Effector memory CD4-positive, alpha-beta T cell (primary cell): ENCODE measurements at places on chromosomes 13 and 19.

DNA sequence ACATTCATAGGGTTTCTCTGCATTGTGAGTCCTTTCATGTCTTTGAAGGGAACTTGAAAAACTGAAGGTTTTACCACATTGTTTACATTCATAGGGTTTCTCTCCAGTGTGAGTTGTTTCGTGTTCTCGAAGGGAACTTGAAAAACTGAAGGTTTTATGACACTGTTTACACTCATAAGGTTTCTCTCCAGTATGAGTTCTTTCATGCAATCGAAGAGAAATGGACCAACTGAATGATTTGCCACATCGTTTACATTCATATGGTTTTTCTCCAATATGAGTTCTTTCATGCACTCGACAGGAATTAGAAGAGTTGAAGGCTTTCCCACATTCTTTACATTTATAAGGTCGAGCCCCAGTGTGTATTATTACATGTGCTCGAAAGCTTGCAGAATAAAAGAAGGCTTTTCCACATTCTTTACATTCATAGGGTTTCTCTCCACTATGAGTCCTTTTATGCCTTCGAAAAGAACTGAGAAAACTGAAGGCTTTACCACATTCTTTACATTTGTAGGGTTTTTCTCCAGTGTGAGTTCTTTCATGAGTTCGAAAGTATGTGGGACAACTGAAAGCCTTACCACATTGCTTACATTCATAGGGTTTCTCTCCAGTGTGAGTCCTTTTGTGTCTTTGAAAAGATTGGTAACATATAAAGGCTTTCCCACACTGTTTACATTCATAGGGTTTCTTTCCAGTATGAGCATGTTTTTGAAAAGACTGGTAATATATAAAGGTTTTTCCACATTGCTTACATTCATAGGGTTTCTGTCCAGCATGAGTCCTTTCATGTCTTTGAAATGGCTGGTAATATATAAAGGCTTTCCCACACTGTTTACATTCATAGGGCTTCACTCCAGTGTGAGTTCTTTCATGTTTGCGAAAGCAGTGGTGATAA is 20.7 kb downstream of the ZNF14 start:
- no peaks in the 10 kb centered on the region for H3K27me3 ChIP-seq
- no peak for DNase-seq
- H3K36me3 ChIP-seq, result peaks cover 53% of the 10 kb centered on the region

- H3K27ac ChIP-seq, result no peak overlapping the region
- no peaks in the 10 kb centered on the region for H3K4me1 ChIP-seq
Measured at GRCh38 chr19:16938211-16938610, 49.4 kb downstream of the F2RL3 start.

- H3K4me1 ChIP-seq, result no peaks in the 10 kb centered on the region
- no peaks in the 10 kb centered on the region for H3K27me3 ChIP-seq
- no peak overlapping the region for H3K27ac ChIP-seq
- no peak overlapping the region for H3K4me3 ChIP-seq
Measured at GRCh38 chr13:45705918-45706317, 3.8 kb downstream of the CBY2 start.

DNA sequence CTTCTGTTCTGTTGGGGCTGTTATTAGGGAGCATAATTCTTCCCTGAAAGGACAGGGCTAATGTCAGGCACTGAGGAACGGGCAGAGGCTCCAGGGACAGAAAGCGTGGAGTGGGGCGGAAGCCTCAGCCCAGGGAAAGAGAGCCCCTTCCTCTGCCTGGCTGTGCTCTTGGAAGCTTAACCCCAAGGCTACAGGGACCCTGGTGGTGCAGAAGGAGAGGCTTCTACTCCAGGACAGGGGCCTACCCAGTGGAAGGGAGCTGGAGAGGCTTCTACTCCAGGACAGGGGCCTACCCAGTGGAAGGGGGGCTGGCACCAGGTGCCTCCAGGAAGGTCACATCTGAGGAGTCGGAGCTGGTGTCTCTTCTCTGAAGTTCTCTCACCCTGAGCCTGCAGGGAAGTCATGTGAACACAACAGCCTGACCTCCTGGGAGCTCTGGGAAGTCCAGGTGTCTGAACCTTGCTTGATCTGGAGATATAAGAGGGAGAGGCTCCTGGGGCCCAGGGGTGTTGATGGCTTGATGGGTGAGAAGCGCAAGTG is 159.5 kb upstream of the SOX1 start:
- no peak for DNase-seq
- H3K4me3 ChIP-seq, result no peak overlapping the region
- no peaks in the 10 kb centered on the region for H3K36me3 ChIP-seq
- no peaks in the 10 kb centered on the region for H3K4me1 ChIP-seq

GRCh38 chr19:14094854-14095253 is 4.3 kb upstream of the SAMD1 start:
- H3K27ac ChIP-seq, result no peak overlapping the region
- H3K27me3 ChIP-seq, result no peaks in the 10 kb centered on the region
- H3K4me3 ChIP-seq, result no peak overlapping the region
- H3K4me1 ChIP-seq, result no peaks in the 10 kb centered on the region
- peaks cover 8% of the 10 kb centered on the region for H3K36me3 ChIP-seq

DNA sequence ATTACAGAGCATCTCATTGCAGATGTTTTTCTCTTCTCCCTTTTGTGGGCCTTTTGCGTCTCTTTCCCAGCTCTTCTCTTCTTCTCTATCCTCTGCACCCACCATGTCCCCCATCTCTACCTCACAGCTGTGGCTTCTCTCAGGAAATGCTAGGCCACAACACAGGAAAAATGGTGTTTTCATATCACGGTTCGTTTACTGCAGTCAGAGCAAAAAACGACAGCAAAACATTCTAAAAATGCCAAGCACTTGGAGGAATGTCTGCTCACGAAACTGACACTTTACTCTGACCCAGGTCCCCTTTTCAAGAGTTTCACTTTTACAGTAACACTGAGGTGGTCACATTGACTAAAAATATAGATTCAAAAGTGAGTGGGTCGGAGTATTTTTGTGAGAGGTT is 152.2 kb downstream of the DCT start:
- H3K4me3 ChIP-seq, result peak overlapping the region; percentile 30
- H3K4me1 ChIP-seq, result peaks cover 61% of the 10 kb centered on the region
- H3K36me3 ChIP-seq, result no peaks in the 10 kb centered on the region
- no peak for DNase-seq

- H3K27ac ChIP-seq, result no peak overlapping the region
- H3K4me3 ChIP-seq, result no peak overlapping the region
- H3K36me3 ChIP-seq, result no peaks in the 10 kb centered on the region
Measured at GRCh38 chr13:42762917-42763316, 18.5 kb upstream of the FAM216B start.

DNA sequence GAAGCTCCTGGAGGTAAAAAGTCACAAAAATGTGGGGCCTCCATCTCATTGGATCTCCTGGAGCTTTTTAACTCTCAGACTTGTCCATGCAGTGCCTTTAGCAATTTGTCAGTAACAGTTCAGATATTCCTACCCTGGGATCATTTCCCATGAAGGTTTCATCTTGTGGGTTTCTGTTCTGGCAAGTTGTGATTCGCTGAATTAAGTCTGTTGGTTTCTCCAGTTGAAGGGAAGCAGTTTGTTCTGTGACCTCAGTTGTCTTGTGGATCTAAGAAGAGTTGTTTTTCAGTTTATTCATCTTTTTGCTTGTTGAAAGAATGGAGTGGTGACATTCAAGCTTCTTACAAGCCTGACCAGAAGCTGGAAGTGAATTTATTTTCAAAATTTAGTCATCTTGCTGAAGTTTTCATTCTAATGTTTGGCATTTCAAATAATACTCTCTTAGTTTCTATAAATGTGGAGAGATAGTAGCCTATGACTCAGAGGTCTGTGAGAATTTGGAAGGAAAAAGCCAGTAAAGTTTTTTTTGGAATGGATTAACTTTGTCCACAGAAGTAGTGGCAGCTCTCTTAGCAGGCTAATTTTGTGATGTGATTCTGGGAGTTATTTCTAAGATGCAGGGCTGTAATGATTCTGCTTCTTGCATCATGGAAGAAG is 120.1 kb upstream of the CSNK1A1L start:
- DNase-seq, result no peak
- no peaks in the 10 kb centered on the region for H3K36me3 ChIP-seq
- no peak overlapping the region for H3K4me3 ChIP-seq
- no peak overlapping the region for H3K27ac ChIP-seq

DNA sequence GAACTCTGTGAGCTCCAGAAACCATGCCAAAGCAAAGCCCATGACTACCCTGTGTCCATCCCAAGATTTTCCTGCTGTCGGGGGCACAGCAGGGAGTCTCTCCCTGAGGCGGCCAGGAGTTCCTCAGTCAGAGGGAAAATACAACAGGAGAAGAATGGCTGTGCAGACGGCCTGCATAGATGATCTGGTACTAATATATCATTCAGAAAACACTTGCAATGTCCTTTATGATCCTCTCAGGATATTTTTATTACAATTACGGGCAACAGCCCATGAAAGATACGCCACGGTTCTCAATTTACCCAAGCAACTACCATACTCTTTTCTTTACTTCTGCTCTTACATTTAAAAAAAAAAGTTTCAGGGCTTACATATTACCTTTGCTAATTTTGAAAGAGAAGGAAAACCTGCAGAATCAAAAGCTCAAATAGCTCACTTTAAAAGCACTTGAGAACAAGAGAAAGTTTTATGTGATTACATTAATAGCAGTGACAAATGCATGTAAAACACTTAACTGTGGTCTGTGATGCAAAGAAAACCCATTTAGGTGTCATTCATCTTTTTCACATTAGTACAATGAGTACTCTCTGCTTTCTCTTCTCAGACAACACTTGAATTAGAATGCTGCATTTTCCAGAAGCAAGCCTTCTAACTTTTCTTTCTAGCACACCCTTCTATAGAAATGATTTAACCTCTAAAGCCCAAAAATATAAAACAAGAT is 460.8 kb downstream of the KLF5 start:
- H3K4me1 ChIP-seq, result no peaks in the 10 kb centered on the region
- H3K4me3 ChIP-seq, result no peak overlapping the region
- no peaks in the 10 kb centered on the region for H3K36me3 ChIP-seq
- DNase-seq, result no peak
- H3K27me3 ChIP-seq, result no peaks in the 10 kb centered on the region

DNA sequence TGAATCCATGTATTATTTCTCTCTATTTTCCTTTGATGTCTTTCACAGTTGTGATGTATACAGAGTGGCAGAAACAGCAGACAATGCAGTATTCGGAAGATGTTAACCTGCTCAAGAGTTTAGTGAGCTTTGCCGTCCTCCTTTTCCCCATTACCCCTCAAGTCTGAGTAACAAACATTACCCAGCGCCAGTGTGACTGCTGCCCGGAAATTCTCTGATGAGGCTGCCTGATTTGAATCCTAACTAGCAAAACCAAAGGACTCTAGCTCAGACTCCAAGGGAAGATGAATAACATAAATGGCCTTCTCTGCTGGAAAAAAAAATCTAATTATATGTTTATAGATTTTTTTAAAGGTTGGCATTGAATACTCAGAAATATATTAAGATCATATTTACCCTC is 247.3 kb upstream of the SOX21 start:
- no peaks in the 10 kb centered on the region for H3K4me1 ChIP-seq
- H3K4me3 ChIP-seq, result no peak overlapping the region
- no peak for DNase-seq
- no peak overlapping the region for H3K27ac ChIP-seq

GRCh38 chr19:4375164-4376027 is 25.0 kb downstream of the SH3GL1 start:
- H3K4me3 ChIP-seq, result no peak overlapping the region
- no peak for DNase-seq

DNA sequence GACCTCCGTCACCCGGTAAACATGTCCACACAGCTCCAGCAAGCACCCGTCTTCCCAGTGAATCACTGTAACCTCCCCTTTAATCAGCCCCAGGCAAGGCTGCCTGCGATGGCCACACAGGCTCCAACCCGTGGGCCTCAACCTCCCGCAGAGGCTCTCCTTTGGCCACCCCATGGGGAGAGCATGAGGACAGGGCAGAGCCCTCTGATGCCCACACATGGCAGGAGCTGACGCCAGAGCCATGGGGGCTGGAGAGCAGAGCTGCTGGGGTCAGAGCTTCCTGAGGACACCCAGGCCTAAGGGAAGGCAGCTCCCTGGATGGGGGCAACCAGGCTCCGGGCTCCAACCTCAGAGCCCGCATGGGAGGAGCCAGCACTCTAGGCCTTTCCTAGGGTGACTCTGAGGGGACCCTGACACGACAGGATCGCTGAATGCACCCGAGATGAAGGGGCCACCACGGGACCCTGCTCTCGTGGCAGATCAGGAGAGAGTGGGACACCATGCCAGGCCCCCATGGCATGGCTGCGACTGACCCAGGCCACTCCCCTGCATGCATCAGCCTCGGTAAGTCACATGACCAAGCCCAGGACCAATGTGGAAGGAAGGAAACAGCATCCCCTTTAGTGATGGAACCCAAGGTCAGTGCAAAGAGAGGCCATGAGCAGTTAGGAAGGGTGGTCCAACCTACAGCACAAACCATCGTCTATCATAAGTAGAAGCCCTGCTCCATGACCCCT is 9.0 kb upstream of the CEACAM5 start:
- H3K36me3 ChIP-seq, result no peaks in the 10 kb centered on the region
- no peak for DNase-seq
- H3K4me3 ChIP-seq, result no peak overlapping the region
- H3K27ac ChIP-seq, result no peak overlapping the region

- no peaks in the 10 kb centered on the region for H3K4me1 ChIP-seq
- H3K27me3 ChIP-seq, result no peaks in the 10 kb centered on the region
- no peak for DNase-seq
- H3K27ac ChIP-seq, result no peak overlapping the region
Measured at GRCh38 chr13:51625555-51626345, 41.5 kb downstream of the WDFY2 start.

- no peaks in the 10 kb centered on the region for H3K4me1 ChIP-seq
- no peaks in the 10 kb centered on the region for H3K27me3 ChIP-seq
- H3K4me3 ChIP-seq, result no peak overlapping the region
- H3K27ac ChIP-seq, result no peak overlapping the region
- H3K36me3 ChIP-seq, result no peaks in the 10 kb centered on the region
Measured at GRCh38 chr13:27339299-27339698, 68.7 kb downstream of the RASL11A start.

GRCh38 chr13:21684576-21684975 is 13.7 kb downstream of the FGF9 start:
- no peak overlapping the region for H3K4me3 ChIP-seq
- DNase-seq, result no peak
- no peaks in the 10 kb centered on the region for H3K27me3 ChIP-seq
- H3K36me3 ChIP-seq, result no peaks in the 10 kb centered on the region

DNA sequence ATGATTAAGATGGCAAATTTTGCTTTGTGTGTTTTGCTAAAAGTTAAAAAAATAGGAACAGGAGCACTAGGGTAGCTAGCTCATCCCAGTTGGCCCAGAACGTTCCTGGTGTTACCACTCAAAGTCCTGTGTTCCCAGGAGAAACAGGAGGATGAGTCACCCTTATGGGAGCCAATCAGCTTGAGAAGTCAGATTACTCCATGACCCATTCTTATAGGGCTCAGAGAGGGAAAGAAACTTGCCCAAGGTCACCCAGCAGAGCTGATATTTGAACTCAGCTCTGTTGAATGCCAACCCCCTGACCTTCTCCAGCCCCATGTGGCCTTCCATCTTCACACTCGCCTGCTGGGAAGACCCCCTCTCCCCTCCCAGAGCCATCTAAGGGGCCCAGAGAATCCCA is 13.0 kb downstream of the NMRK2 start:
- DNase-seq, result no peak
- no peaks in the 10 kb centered on the region for H3K36me3 ChIP-seq
- H3K4me1 ChIP-seq, result no peaks in the 10 kb centered on the region
- H3K27ac ChIP-seq, result no peak overlapping the region

- no peaks in the 10 kb centered on the region for H3K27me3 ChIP-seq
- peaks cover 31% of the 10 kb centered on the region for H3K36me3 ChIP-seq
- H3K4me1 ChIP-seq, result no peaks in the 10 kb centered on the region
- DNase-seq, result no peak
- H3K27ac ChIP-seq, result no peak overlapping the region
- no peak overlapping the region for H3K4me3 ChIP-seq
Measured at GRCh38 chr13:102657630-102658029, 37.2 kb downstream of the METTL21C start.
